Hematopoietic multipotent progenitor cell treated with erythropoietin and hydrocortisone succinate and interleukin-3 and kit ligand, for 6 days (in vitro differentiated cells): ENCODE measurements at places on chromosomes 7 and 10.
A peak's percentile ranks its signal among the peaks of the same experiment; 100 is the strongest.

DNA sequence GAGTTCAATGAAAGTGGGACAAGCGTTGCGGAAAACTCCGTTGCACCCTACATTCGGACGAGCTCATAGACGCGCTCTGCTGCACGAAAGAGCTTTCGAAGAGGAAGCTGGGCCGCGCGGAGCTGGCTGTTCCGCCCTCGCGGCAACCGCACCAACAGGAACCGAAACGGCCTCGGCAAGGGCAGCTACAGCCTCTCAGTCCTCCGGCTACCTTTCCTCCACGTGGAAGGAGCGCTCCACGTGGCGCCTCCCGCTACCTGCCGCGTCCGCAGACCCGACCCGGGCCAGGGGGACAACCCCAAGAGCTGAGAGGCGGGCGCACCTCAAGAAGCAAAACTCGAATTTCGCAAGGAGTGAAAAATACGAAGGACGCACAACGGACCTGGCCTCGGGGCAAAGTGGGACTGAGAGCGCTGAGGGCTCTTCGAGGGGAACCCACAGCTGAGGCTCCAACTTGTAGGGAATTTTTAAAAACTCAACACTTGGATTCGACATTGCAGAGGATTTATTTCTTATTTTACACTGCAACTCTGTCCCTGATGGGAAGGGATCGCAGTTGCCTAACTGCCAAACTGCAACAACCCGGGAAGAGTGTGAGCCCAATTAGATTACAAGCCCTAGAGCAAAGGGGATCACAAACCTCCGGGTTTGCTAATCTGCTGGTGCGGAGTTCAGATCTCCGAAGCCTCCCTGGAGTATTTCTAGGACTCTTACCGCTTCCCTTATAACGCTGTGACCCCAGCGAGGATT, 1.4 kb downstream of the HPSE2 start:
- peak; percentile 79 for DNase-seq

GRCh38 chr7:111030336-111030735, 60.6 kb upstream of the LRRN3 start:
- DNase-seq = no peak

- DNase-seq = peak; percentile 12
Observed at GRCh38 chr7:38630720-38631673, at the start of gene AMPH. TSS of gene AMPH (minus strand) at chr7:38631373. CDS start at chr7:38631351, 22 bp downstream.

GRCh38 chr10:106727170-106727569, 437.3 kb downstream of the SORCS1 start:
- DNase-seq = no peak

GRCh38 chr10:120607710-120608703, 151.0 kb downstream of the PLPP4 start:
- DNase-seq = no peak

DNA sequence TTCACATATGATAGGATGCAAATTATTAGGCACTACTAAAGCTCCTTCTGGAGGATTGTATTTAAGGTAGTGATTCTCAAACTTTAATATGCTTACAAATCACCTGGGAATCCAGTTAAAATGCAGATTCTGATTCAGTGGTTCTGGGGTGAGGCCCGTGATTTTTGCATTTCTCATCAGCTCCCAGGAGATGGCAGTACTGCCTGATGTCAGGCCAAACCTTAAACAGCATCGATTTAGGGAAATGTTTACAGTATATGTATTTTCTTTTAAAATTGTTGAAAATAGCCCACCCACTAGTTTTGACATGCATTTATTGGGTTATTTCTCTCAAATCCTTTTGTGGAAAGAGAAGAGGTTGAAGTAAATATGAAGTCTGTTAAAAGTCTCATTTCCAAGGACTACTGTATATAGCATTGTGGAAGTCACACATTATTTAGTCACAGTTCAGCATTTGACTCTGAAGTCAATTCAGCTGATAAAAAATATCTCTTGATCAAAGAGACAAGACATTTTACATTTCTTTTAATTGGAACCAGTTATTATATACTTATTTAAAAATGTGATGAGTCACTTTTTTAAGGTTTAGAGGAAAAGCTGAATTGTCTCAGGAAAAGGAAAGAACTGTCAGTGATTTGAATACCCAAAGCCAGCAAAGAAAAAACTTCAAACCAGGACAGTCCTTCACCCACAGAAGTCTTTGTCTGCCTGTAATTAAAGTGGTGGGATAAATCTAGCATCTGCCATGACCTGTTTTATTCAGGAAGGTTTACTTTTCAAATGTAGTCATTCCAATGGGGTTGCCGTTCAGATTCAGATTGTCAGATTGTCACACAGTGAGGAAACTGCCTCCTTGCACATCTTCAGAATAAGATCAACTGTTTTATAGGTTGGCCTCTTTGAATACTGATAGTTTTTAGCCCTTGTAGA, 21.1 kb upstream of the HBP1 start:
- peak; percentile 70 for DNase-seq

DNA sequence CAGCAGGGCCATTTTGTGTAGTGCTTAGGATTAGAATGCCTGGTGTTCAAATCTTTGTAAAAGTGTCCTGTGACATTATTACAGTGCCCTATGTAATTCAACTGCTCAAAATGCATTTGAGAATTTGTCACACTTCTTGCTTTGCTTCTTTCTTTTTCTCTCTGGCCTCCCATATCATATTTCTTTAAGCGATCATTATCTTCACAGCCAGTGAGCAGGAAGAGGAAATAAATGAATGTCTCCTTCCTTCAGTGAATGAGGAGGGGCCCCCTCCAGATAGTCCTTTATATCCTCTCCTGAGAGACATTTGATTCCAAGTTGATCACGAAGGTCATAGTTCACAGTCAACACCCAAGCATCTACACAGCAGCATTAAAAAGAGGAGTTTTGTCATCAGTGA, 425.1 kb upstream of the NPVF start:
- DNase-seq = no peak

- peak; percentile 52 for DNase-seq
Observed at GRCh38 chr10:75234683-75235374, 928 bp downstream of the COMTD1 start.

DNA sequence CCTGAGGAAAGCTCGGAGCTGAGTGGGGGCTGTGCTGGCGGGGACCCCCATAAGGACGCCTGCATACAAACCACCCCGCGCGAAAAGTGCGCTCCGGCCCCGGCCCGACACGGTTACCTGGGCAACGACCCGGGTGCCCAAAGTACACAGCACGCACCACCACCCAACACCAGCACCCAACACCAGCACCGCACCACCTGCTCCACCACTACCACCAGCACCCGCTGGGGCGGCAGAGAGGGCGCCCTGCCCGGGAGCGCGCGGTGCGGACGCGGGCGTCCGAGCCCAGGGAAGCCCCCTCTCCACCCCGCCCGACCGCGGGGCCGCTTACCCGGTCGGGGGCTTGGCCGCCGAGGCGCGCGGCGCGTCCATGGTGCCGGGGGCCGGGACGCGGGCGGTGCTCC, 345 bp downstream of the COBL start:
- DNase-seq = peak; percentile 15

GRCh38 chr7:96685353-96685752, 24.3 kb downstream of the SEM1 start:
- no peak for DNase-seq

GRCh38 chr7:75951506-75951905, 36.6 kb downstream of the POR start:
- DNase-seq = peak; percentile 60

DNA sequence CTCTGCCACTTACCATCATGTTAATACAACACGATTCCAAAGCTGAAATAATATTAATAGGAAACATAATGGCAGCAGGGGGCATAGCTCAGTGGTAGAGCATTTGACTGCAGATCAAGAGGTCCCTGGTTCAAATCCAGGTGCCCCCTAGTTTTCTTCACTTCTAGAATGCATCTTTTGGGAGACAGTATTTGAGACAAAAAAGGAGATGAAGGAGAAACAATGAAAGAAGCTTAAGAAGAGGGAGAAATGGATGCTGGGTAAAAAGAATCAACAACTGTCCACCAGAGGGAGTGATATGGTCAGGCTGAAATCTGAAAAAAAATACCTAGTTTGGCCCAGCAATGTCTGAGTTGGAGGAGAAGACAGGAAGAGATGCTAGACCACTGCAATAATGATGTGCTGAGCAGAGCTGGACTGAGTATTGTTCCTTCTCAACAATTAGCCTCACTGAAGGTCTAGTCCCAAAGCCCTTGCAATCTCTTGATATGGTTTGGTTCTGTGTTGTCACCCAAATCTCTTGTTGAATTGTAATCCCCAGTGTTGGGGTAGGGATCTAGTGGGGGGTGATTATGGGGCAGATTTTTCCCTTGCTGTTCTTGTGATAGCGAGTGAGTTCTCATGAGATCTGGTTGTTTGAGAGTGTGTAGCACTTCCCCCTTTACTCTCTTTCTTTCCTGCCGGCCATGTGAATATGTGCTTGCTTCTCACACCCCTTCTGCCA, 48.3 kb downstream of the ZNF783 start:
- peak; percentile 80 for DNase-seq

DNA sequence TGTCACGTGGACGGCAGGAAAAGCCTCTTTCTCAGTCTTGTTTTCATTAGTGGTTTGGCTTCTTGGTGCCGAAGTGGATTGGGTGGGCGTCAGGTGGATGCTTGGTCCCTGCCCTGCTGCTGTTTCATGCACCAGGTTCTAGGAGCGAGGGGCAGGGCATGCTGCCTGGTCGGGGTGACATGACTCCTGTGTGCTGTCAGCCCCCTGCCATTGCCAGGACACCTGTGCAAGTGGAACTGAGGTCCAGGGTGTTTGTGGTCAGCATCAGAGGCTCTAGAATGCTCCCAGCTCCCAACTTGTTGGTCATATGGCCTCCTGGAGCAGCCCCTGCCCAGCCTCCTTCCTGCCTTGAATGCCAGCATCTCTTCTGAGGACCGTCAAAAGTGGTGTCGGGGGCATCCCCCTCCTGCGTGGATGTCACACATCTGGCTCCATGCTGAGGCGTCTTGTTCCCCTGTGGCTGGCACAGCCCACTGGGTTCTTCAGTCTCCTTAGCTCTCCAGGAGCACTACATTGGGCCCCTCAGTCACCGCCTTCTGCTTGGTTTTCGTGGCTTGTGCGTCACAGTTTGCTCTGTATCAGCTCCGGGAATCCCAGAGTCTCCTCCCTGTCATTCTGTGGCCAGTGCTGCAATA, 24.8 kb downstream of the ADCY1 start:
- DNase-seq = no peak

DNA sequence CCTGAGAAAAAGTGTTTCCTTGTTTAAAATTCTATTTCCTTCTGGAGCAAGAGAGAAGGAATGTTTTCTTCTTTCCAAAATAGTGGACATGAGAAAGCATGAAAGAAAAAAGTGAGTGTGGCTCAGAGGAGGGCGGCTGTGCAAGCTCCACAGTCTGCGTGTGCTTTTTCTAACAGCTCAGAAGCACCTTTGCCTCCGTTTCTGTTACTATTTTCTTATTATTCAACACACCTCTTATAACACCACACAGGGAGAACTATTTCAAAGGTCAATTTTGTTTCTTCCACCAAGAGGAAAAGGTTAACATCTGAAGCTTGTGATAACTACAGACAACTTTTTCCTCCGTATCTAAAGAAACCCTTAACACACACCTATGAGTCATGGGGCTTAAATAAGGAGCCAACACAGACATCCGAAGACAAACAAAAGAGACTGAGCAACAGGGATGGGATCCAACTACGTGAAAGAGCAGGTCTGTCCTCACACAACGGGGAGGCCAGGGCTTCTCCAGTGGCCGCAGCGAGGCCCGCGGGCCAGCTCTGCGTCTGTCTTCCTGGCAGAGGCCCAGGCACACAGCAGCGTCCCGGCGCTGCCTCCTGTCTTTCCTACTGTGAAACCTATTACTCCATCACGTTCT, 36.2 kb upstream of the NCAPG2 start:
- DNase-seq = no peak

GRCh38 chr7:25707768-25708620, 444.0 kb upstream of the NFE2L3 start:
- no peak for DNase-seq

GRCh38 chr7:100464210-100464660, at the start of gene SPACDR:
TSS of gene SPACDR (minus strand) at chr7:100464260. CDS start at chr7:100464025, 235 bp downstream.
- DNase-seq = no peak

GRCh38 chr10:44647877-44648542, 263.1 kb upstream of the CXCL12 start:
- no peak for DNase-seq

DNA sequence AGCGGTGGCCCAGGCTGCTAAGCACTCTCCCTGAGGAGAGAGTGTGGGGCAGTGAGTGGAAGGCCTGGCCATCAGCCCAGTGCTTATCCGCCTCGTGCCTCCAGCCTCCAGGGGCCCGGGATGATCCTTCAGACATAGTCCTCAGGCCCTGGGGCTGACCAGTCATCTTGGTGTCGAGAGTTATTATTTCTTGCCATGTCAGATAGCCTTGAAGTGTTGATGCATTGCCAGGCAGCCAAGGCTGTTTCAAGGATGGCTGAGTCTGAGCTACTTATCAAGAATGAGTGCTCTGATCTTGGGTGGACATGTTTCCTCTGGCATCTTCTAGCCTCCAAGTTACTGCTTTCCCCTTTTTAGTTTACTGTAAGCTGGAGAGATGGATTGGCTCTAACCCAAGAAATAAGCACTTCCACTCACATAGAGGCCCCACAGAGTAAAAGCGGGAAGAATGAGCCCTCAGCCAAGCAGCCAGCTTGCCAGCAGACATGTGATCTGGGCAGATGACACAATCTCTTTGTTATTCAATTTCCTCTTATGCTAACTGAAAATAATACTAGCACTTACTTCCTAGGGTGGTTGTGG, 136.5 kb upstream of the NAMPT start:
- peak; percentile 62 for DNase-seq

DNA sequence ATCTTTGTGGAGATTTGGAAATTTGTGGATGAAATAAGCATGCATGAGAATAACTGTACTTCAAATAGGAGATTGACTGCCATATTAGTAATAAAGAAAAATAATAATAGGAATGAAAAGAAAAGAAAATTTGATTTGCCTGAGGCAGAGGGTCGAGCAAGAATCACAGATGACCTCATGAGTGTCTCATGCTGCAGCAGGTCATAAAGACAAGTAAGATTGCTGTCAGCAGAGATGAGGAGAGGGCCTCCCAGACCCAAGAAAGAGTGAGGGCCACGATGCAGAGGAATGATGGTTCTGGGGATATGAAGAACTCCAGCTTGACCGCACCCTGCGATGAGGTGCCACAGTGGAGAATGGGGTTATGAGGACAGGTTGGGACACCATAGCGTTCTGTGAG, 39.2 kb downstream of the TOMM7 start:
- DNase-seq = no peak

DNA sequence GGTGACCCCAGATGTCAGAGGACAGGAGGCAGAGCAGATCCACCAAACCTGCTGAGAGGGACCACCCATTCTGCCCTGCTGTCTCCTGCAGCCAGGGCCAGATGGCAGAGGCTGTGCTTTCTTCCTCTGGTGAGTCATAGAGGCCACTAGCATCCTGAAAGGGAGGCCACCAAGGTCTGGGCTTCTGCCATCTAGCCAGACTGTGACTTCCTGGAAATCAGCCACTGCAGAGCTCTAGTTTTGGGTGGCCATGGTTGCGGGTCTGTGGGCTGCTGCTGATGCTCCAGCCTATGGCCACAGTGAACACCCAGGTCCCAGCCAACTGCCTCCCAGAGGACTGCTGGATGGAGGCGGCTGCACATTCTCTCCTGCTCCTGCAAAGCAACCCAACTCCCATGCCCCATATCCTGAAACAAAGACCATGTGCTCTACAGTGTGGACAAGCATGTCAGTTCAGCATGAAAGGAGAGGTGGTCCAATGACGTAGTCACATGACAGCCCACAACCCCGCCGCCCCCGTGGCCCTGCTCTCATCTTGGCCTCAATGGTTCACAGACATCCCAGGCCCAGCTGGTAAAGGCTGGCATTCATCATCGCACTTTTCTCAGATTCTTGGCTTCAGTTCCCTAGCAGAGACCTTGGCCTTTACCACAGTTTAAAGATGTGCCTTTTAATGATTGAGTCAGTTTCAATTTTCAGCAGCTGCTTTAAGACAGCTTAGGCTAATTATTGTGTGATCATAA, 73.9 kb upstream of the CXCL12 start:
- no peak for DNase-seq
